D341Med (cell line): ENCODE measurements at places on chromosomes 7 and 10.

GRCh38 chr7:117875566-117875965 lies 2.3 kb upstream of the CTTNBP2 start:
- DNase-seq, result no peak

DNA sequence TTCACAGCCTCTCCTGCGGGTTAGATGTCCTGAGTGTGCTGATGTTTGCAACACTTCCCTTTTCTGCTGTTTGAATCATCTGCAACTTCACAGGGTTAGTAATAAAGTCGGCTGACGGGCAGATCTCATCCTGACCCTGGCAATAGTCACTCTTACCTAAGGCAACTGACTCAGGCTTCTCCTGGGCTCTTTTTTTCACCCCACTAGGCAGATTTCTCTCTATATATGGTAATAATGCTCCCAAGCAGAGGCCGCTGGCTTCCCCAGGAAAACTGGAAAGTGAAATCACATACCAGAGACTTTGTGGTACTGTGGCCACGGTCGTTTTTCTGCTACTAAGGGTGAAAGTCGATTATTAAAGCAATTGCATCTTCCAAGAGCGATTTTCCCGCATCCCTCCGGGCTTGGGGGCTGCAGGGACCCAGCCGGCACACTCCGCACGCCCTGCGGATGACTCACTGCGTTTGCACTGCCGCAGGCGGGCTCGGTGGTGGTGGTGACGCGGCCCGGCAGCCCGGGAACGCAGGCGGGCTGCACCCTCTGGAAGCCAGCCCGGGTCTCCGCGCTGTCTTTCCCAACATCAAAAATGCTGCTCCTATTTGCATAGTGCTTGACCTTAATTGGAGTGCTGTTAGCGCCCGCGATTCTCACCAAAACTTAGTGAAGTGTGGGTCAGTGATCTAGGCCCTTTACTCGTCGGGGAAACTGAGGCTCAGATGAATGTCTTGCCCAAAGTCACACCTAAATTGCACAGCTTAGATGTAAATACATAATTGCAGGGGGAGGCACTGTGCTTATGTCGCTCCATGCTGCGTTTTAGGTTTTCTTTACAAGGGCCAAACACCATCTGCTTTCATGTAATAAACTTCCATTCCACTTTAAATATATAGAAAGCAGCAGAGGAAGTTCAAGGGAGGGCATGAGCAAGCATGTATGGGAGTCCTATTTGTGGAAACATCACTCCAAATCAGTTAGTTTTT lies 47.6 kb upstream of the ITGB1 start:
- DNase-seq, result no peak

GRCh38 chr10:30059209-30060107 lies at the start of gene JCAD:
Gene JCAD, minus strand, starts transcription at chr10:30059586. Its CDS starts 11,774 bp downstream, at chr10:30047812.
- peak; percentile 83 for DNase-seq

DNA sequence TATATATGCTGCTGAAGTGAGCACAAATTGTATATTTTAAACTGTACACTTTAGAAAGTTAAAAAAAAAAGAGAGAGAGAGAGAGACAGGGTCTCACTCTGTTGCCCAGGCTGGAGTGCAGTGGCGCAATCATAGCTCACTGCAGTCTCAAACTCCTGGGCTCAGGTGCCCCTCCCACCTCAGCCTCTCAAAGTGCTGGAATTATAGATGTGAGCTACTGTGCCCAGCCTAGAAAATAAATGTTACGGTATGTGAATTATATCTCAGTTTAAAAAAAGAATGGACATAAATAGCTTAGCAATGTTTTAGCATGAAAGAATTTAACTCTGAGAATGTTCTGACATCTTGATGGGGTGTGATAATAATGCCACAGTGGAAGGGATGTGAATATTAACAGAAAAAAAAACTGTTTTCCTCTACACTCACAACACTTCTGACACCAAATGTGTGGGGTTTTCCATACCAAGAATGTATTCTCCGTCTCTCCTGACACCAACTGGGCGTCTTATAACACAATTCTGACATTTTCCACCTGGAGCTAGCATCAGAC lies 162.1 kb downstream of the PLCE1 start:
- DNase-seq, result no peak

GRCh38 chr10:125192005-125192404 lies 31.6 kb upstream of the CTBP2 start:
- DNase-seq, result no peak

GRCh38 chr10:11721806-11722205 lies 20.4 kb upstream of the ECHDC3 start:
- no peak for DNase-seq

GRCh38 chr7:131196803-131197202 lies 130.9 kb upstream of the MKLN1 start:
- no peak for DNase-seq

GRCh38 chr10:31099094-31099493 lies 67.4 kb upstream of the ZNF438 start:
- no peak for DNase-seq

GRCh38 chr10:116096526-116096925 lies 176.5 kb downstream of the GFRA1 start:
- DNase-seq, result no peak

DNA sequence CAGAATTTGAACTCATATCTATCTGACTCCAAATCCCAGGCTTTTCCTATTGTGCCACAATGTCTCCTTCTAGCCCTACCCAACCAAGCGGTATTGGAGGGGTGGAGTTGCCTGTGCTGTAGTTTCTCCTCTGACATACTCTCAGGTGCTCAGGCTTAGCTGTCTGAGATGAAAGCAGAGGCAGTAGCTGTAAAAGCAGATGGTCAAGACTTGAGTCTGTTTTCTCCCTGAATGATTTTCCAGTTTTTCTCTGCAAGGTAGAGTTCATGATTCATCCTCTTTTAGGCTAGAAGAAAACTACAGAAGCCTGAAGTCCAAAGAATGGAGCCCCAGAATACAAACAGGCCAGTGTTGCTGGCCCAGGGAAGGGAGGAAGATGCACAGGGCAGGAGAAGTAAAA lies 130.0 kb downstream of the PDE1C start:
- no peak for DNase-seq

DNA sequence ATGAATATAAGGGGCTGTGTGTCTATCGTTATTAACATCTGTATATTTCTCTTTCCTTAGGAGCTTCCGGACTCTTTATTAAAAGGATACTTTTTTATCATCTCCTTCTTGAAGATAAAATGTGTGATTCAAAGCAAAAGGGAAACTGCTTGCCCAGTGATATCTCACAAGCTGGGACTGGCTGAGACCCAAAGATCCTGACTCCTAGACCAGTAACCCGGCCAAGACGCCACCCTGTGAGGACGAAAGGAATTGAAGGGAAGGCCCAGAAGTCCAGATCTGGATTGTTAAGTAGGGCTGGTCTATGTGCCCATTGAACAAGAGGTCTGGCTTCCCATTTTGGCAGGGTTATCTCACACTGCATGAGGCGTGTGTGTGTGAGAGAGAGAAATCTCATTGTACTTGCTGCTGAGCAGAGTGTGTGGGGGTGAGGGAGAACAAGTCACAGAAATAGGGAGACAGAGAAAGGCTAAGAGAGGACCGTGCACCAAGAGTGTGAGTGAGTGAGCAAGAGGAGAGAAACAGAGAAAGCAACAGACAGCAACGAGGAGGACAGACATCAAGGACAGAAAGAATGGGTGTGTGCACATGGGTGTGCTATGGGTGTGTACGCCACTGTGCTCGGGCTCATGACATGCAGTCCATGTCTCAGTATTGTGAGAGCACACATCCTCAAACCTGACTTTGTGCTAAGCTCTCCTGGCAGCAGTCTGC lies 75.4 kb downstream of the PLXNA4 start:
- DNase-seq, result no peak

GRCh38 chr10:104895541-104895940 lies 254.5 kb downstream of the SORCS3 start:
- DNase-seq, result no peak

- no peak for DNase-seq
Observed at GRCh38 chr10:70910486-70911341, 22.3 kb upstream of the PCBD1 start.

GRCh38 chr10:123583639-123584418 lies 82.3 kb upstream of the GPR26 start:
- peak; percentile 60 for DNase-seq

DNA sequence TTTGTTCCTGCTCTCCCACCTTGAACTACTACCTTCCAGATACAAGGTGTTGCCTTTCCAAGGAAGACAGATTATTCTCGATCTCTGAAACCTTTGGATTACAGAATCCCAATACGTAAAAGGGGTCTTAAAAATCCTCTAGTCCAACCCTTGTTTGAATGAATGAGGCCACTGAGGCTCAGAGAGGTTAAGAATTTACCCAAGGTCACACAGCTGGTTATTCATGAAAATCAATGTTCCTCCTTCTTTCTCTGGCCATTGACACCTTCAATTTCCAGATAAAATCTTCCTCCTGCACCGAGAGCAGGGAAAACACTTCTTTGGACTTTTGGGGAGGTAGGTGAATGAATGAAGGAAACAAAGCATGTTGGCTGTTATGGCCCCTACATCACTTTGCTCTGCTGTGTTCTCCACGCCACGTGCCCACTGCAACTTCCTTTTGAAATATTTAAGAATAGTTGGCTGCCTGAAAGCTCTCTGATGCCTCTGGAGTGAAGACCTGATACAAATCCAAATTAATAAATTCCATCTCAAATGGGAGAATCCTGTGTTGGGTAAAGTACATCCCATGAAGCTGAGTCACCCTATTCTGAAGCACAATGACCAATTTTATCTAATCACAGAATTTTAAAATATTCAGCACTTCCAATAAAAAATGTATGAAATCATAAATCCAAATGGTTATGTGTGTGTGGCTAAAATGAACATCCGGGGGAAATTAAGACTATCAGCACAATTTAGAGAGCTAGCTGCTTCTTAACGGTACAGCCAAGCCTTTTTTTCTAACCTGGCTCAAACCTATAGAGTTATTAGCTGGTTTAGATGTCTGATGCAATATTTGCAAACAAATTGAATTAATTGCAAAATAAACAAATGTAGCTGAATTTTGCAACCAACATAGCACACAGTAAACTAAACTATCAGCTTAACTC lies 7.3 kb downstream of the SVIL start:
- no peak for DNase-seq

GRCh38 chr7:150945171-150945852 lies 32.8 kb downstream of the KCNH2 start:
- DNase-seq, result no peak

GRCh38 chr10:133167693-133168616 lies 7.9 kb downstream of the KNDC1 start:
- DNase-seq, result no peak

GRCh38 chr7:108222236-108222892 lies 92.2 kb upstream of the LAMB4 start:
- DNase-seq, result no peak

GRCh38 chr10:121911421-121911697 lies 16.5 kb downstream of the ATE1 start:
- DNase-seq, result no peak

DNA sequence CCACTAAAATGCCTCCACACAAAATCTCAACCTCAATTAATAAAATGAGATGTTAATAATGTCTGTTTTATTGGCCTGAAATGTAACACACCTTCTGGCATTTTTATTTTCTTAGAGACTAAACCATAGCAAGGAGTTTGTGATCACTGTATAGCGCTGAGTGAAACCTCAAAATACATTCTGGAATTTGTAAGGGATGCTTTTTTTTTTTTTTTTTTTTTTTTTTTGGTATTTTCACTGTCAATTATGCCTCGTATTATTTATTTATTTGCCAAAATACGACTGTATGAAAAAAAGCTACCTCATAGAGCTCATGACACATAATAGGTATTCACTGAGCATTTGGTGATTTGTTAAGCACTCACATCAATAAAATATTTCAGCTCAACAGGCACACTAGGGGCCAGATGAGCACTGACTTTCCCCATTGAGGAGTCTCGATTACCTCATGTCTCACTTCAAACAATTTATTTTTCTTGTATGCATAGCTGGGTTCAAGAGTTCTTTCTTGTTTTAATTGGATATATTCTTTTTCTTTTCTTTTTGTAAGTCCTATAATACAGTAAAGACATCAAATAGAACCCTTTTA lies 36.5 kb downstream of the SEMA3C start:
- no peak for DNase-seq

DNA sequence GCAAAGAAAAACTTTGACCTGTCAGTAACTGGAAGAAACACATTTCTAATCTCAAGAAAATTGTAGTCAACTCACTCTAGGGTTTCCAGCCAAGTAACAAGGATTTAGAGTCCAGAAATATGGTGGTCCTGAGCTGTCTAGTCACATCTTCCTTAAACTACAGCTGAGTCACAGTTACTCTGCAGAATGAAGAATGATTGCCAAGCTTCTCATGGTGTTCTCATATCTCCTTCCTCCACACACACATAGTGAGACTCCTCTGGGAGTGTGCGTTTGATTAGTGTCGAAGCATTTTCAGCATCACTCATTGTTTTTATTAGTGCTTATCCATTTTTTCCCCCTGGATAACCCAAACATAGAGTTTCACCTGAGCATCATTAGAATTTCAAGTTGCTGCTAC lies 93.1 kb upstream of the CXCL12 start:
- no peak for DNase-seq

DNA sequence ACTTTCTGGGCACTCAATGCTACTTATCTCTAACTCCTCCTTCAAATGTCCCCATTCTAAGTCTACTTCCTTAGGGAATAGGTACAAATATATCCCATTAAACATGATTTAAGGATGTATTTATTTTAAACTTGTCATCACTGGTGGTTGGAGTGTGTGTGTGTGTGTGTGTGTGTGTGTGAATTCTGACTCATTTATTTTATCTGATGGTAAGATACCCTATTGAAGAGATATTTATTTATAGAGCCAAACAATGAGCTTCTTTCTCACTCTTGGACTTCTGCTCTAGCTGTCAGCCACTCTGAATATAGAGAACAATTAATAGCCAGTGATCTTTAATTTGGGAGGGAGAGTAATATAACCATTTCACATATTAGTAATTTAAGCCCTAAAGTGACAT lies 17.8 kb upstream of the MAGI2 start:
- no peak for DNase-seq

DNA sequence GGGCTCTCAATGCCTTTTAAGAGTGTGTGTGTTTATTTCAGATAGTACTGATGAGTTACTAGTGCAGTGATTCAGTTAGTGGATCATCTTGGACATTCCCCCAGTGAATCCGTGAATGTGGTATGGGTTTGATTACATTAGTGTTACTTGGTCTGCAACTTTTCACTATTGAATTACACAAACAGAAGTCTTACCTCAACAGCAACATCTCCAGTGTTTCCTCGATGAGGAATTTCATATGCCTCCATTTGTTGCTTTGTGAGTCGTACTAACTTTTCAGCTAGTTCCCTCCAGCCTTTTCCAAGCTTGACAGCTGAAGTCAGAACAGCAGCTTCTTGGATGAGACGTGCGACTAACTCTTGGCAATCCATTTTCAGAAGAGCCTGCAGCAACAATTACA lies 63.2 kb downstream of the MACC1 start:
- DNase-seq, result no peak

GRCh38 chr7:7395785-7396184 lies 139.9 kb downstream of the COL28A1 start:
- no peak for DNase-seq

DNA sequence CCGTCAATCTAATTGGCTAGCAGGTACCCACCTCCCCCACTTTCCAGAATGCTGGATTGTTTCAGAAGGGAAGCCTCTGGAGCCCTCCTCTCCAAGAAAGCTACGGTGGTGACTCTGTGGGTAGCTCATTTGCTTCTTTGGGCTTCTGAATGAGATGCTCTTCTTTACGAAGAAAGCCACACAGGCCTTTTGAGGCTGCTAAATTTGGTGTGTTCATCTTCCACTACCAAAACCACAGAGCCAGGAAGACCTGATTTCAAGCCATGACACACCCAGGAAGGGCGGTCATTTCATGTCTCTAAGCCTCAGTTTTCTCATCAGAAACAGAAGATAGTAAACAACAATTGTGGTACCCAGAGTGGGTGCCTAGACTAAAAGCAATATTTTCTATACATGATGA lies 901.2 kb downstream of the KCNMA1 start:
- no peak for DNase-seq

GRCh38 chr7:45625714-45626440 lies 51.7 kb downstream of the ADCY1 start:
- DNase-seq, result no peak
